ENCODE measurements at places on chromosomes 12 and 14.

DNA sequence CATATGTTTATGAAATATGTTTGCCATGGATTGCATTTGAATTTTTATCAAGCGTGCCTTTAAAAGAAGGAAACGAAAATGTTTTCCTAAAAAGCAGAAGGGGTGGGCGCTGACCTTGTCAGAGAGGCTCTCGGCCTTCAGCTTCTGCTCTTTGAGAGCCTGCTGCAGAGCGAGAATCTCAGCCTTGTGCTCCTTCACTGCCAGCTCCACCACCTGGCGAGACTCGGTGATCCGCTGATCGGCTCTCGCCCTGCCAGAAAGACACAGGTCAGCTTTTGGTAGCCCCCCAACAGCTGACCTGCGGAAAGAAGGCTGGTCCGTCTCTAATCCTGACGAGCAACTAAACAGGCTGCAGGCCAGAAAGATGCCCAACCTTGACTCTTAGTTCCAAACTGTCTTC is 62.4 kb downstream of the PRKAB1 start:
- no peak for DNase-seq

DNA sequence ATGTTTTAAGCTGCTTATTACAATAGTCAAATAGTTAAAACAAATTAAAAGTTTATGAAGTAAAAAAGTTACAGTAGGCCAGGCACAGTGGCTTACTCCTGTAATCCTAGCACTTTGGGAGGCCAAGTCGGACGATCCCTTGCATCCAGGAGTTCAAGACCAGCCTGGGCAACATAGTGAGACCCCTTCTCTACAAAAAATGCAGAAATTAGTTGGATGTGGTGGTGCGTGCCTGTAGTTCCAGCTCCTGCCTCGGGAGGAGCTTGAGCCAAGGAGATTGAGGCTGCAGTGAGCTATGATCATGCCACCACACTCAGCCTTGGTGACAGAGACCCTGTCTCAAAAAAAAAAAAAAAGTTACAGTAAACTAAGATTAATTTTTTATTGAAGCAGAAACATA is 142.6 kb downstream of the MIPOL1 start:
- DNase-seq = no peak

DNA sequence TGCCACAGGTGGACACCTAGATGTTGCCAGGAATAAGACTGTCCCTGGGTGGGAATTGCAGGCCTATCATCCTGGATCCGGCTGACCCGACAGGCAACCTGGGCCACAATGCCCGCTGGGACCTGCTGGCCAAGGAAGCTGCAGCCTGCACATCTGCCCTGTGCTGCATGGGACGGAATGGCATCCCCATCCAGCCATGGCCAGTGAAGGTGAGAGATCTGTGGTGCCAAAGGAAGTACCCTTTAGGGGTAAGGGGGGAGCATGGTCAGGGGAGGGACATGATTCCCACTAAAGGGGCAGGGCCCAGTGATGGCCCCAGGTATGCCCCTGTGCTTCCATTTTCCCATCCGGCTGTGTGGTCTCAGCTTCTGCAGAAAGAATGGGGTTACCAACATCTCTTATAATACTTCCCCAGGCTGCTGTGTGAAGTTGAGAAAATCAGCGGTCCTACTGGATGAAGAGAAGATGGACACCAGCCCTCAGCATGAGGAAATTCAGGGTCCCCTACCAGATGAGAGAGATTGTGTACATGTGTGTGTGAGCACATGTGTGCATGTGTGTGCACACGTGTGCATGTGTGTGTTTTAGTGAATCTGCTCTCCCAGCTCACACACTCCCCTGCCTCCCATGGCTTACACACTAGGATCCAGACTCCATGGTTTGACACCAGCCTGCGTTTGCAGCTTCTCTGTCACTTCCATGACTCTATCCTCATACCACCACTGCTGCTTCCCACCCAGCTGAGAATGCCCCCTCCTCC is 8.6 kb upstream of the OAS2 start:
- no peak for DNase-seq

DNA sequence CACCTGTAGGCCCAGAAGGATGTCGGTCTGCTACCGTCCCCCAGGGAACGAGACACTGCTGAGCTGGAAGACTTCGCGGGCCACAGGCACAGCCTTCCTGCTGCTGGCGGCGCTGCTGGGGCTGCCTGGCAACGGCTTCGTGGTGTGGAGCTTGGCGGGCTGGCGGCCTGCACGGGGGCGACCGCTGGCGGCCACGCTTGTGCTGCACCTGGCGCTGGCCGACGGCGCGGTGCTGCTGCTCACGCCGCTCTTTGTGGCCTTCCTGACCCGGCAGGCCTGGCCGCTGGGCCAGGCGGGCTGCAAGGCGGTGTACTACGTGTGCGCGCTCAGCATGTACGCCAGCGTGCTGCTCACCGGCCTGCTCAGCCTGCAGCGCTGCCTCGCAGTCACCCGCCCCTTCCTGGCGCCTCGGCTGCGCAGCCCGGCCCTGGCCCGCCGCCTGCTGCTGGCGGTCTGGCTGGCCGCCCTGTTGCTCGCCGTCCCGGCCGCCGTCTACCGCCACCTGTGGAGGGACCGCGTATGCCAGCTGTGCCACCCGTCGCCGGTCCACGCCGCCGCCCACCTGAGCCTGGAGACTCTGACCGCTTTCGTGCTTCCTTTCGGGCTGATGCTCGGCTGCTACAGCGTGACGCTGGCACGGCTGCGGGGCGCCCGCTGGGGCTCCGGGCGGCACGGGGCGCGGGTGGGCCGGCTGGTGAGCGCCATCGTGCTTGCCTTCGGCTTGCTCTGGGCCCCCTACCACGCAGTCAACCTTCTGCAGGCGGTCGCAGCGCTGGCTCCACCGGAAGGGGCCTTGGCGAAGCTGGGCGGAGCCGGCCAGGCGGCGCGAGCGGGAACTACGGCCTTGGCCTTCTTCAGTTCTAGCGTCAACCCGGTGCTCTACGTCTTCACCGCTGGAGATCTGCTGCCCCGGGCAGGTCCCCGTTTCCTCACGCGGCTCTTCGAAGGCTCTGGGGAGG is at the start of gene LTB4R:
TSS of gene LTB4R (plus strand) at position 857 of the 959 bp plus-strand sequence. CDS start 4,150 bp downstream, outside the sequence.
- no peak for DNase-seq

- DNase-seq = no peak
Observed at GRCh38 chr14:99138999-99139865, 132.8 kb downstream of the BCL11B start.

DNA sequence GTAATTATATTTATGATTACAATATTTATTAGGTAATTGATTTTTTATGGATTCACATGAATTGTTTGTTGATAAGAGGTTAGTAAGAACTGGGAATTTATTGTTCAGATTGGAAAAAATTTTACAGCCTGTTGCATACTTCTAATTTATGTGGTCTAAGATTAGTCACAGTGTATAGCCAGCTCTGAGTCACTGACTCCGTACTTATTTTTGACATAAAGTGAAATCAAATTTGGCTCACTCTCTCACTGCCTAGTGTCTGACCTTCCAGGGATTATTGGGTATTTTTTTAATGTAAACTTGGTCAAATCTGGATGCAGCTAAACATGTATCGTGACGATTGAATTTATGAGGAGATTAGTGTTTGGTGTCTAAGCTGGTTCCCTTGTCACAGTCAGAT is 109.3 kb downstream of the PTPRQ start:
- no peak for DNase-seq

DNA sequence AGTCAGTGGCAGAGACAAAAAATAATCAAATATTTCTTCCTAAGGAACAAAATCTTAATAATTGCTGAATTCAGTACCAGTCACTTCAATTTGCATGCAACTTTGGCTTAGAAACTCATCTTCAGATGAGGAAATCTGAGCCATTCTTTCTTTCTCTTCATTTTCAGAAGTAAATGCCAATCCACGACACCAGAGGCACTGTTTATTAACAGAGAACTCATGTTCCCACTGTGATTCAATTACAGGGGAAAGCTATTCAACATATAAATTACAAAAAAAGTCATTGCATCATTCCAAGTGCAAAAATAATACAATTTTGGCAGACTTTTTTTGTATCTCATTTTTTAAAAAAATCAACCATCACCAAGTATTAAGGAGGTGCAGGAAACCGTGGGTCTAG is 816.1 kb upstream of the TMEM132C start:
- no peak for DNase-seq

GRCh38 chr14:56318393-56319115 is 200.3 kb downstream of the PELI2 start:
- no peak for DNase-seq

GRCh38 chr12:105423237-105423636 is 92.7 kb downstream of the C12orf75 start:
- DNase-seq = no peak

- DNase-seq = no peak
Observed at GRCh38 chr14:55749946-55750345, 169.9 kb downstream of the KTN1 start.

DNA sequence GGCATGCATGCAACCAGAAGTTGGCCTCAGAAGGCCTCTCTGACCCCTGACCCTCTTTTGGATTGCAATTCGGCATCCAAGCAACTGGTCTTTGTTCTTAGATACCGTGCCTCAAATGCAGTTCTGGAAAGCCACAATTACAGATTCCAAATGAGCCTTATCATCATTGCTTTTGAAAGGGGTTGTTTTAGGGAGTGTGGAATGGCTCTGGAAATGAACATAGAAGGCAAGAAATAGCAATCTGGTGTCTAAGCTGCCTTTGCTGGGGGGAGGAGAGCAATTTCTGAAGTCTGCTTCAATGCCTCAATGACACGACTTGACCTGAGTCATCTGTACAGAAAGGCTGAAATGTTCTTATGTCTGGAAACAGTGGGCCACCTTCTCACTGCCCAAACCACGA is 250.1 kb downstream of the NUAK1 start:
- DNase-seq = no peak

GRCh38 chr14:50082308-50082742 is 34.0 kb downstream of the VCPKMT start:
- DNase-seq = no peak

- no peak for DNase-seq
Observed at GRCh38 chr12:98227162-98227561, 288.2 kb upstream of the TMPO start.

DNA sequence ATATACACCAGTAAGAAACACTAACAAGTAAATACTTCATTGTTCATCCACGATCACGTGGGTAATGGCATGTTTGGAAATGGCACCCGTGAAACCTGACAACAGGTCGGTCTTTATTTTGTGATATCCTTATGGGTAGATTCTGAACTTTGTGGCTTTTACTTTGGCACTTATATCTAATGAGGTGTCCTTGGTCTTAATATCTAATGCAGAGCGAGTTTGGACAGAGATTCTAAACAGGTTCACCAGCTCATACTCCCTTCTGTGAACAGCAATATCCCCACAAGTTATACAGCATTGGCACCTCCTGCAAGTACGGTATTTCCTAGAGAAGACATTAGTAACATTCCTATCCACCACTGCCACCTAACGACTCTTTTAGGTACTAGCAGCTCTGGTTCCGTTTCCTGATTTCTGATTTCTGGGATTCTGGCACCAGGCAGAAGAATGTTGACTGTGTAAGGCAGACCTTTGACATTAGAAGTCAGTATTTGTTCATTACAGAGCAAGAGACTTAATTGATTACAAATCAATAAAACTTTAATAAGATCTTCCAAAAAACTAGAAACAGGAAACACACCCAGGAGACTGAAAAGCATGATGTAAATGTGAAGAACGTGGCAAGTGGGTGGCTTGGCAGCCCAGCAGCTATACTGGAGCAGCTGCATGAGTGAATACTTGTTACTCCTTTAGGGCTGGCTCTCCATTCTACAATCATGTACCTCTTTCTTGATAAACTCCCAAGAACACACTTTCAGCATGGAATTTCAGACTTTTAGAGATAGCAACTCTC is 2.5 kb downstream of the ANG start:
- DNase-seq = peak; percentile 30

GRCh38 chr12:83954071-83954789 is 958.4 kb downstream of the SLC6A15 start:
- no peak for DNase-seq

DNA sequence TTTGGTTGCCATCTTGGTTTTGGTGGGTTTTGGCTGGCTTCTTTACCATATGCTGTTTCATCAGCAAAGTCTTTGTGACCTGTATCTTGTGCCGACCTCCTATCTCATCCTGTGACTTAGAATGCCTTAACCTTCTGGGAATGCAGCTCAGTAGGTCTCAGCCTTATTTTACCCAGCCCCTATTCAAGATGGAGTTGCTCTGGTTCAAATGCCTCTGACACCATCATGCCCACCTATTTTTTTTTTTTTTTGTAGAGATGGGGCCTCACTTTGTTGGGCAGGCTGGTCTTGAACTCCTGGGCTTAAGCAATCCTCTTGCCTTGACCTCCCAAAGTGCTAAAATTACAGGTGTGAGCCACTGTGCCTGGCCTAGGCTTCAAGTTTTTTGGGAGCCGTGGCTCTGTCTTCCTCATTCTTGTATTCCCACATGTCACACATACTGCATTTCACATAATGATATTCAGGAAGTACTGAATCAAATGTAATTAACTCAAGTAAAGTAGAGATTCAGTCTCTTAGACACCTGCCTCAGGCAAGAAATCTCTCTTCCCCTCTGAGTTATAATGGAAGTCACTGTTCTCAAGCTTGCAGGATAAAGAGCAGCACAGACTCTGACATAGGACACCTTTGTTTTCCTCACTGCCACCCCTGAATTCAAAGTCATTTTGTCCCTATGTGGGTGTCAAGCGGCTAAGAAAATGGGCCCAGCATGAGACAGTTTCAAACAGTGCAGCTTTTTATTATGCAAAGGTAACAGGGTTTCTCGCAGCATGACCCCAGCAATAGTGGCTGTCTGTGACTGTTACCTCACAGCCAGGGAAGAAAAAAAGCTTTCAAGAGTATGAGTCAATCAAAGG is 159.0 kb downstream of the PTPN11 start:
- DNase-seq = no peak

DNA sequence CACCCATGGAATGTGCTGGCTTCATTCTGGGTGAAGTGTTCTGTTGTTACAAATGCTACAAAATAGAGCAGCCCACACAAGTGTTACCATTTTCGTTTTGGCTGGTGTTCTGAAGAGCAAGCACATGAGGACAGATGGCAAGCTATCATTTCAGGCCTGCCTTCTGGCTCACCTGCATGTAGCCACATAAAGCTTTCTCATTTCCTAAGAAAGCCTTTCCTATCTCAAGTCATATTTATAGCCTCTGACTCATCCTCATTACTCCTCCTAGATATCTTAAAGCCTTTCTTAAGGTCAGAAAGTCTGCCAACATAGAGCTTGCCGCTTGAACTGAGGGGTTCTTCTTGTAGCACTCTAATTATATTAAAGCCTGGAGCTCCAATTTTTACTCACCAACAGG is 89.0 kb downstream of the PTPRR start:
- peak; percentile 41 for DNase-seq

DNA sequence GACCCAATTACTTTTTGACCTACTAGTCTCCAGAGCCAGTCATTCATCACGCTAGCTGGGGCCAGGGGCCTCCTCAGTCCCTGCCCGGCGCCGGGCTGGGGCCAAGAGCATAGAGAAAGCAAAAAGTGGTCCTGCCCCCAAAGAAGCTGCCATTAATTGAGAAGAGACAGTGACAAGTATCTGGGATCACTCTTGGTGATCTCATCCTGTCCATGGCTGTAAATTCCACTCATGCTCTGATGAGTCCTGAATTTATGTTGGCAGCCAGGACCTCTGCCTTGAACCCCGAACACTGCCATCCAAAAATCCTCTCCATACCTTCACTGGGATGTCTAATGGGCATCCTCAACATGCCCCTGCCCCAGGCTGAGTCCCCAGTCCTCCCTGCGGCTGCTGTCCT is 34.4 kb upstream of the DLK1 start:
- DNase-seq = no peak

- DNase-seq = no peak
Observed at GRCh38 chr12:89621521-89621920, 87.1 kb downstream of the ATP2B1 start.

GRCh38 chr12:57604454-57604991 is at the start of gene DTX3:
TSS of gene DTX3 (plus strand) at chr12:57604824. CDS start at chr12:57606518, 1,694 bp downstream.
- no peak for DNase-seq

- DNase-seq = no peak
Observed at GRCh38 chr14:65098586-65098985, 3.7 kb downstream of the MAX start.
